ENCODE measurements at places on chromosomes 5 and 9.

- no peak for DNase-seq
Measured at GRCh38 chr5:160185626-160186360, 43.5 kb upstream of the FABP6 start.

- DNase-seq = no peak
Measured at GRCh38 chr5:147179562-147180147, 55.2 kb upstream of the STK32A start.

DNA sequence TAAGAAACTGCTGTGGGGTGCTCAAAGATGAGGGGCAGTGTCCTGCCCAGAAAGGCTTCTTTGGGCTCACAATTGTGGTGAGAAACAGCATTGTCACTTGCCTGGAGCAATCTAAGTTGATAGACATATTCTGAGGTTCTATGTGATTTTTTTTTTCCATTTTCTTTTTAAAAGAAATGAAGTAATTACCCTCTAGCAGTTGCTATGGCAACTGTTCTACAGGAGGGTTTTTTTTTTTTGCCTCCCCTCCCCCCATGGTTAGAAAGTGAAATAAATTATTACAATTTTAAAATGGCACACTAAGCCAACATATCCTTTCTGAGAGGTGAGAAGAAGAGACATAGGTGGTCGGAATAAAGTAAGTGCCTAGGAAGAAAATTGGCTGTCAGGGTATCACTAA, 127.0 kb downstream of the UNC13B start:
- DNase-seq = no peak

DNA sequence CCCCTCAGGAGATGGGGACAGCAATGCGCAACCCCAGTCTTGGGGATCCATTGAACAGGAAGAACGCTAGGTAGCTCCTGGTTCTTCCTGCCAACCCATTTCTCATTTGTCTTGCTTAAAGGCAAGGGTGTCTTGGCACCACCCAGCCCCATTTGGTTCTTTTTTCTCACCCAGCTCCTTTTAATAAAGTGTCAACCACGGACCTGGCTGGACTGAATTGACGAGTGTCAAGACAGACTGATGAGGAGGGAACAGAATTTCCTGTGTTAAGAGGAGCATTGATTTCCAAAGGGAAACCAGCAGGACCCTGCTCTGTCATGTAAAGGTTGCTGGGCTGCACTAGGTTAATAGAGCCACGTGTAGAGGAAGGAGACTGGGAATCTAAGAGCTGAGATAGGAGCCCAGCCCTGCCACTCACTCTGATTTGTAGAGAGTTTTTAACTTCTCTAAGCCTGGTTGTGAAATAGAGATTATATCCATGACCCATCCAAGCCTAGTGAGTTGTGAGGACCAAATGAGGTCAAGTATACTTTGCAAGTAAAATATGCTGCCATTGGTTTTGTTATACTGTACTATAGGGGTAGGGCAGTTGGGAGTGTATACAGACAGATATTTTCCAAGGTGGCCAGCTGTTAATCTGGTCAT, 33.7 kb downstream of the OSTF1 start:
- DNase-seq = no peak

Data from left cardiac atrium (tissue), 4 donors.